Non-pigmented ciliary epithelial cell (primary cell): ENCODE measurements at places on chromosomes 13 and 19.

GRCh38 chr13:22278336-22278929 lies 607.6 kb downstream of the FGF9 start:
- DNase-seq: no peak

GRCh38 chr19:31073485-31074198 lies 275.6 kb downstream of the TSHZ3 start:
- DNase-seq: no peak

- no peak for DNase-seq
These were observed 86.4 kb downstream of the EFNB2 start for GRCh38 chr13:106449096-106449495.

DNA sequence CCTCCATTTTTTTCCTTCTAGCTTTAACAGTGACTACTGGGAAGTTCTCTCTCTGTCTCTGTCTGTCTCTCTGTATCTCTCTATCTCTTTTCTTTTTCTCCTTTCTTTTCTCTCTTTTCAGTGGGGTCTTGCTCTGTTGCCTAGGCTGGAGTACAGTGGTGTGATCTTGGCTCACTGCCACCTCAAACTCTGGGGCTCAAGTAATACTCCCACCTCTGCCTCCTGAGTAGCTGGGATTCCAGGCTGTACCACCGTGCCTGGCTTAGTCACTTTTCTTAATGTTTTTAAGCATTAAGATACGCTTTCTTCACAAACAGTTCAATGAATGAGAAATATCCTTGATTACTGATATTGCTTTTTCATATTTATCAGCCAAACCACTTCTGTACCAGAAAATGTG lies 13.1 kb downstream of the PCCA start:
- no peak for DNase-seq

DNA sequence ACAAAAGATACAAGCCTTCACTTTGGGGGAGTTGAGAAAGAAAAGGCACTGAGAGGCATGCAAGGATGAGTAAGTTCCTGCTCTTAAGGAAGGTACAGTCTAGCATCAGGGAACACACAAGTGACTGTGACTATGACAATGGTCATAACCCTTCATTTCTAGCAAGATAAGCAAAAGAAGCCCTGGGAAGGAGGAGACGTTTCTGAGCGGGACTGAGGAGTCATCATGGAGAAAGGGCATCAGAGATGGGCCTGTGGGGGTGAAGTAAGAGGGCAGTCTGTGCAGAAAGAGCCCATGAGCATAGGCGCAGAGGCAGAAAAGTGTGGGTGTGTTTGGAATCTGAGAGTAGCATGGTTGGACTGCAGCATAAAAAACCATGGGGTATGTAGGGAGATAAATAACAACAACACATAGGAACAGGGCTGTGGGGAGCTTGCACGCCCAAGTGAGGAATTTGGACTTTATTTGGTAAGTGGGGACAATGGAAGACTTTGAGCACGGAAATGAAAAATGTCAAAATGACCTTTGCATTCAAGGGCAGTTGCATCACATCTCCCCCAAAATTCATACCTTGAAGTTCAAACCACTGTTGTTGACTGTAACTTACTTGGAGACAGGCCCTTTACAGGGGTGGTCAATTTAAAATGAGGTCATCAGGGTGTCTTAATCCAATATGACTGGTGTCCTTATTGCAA lies 86.7 kb downstream of the MBNL2 start:
- DNase-seq: no peak

DNA sequence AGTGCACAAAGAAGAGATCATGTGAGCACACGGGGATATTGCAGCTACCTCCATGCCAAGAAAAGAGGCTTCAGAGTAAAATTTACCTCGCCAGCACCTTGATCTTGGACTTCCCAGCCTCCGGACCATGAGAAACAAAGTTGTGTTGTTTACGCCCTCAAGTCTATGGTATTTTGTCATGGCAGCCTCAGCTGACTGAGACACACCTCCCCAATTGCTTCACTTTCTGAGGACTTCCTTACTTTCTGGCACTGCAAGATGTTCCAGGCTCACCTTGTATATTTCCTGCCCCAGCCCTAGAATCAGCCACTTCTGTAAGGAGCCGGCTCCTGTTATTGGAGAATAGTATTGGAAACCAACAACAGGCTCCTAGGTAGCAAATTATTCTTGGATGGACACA lies 6.6 kb upstream of the CEBPG start:
- DNase-seq: no peak

DNA sequence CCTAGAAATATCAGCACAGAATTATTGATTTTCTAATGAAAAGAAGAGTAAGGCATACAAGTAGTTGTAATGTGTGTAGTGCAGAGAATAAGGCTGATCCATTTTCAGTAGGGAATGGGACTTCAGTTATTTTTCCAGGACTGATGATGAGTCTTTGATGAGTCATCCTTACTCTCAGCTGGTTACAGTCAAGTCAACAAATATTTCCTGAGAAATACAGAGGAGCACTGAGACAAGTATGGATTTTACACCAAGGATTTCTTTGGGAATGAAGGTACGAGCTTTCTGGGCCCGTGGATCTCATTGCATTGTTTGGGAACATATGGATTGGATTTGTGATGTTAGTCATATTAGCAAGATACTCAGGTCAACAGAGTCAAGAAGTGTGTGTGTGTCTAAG lies 502.7 kb downstream of the FGF9 start:
- DNase-seq: peak; percentile 17

DNA sequence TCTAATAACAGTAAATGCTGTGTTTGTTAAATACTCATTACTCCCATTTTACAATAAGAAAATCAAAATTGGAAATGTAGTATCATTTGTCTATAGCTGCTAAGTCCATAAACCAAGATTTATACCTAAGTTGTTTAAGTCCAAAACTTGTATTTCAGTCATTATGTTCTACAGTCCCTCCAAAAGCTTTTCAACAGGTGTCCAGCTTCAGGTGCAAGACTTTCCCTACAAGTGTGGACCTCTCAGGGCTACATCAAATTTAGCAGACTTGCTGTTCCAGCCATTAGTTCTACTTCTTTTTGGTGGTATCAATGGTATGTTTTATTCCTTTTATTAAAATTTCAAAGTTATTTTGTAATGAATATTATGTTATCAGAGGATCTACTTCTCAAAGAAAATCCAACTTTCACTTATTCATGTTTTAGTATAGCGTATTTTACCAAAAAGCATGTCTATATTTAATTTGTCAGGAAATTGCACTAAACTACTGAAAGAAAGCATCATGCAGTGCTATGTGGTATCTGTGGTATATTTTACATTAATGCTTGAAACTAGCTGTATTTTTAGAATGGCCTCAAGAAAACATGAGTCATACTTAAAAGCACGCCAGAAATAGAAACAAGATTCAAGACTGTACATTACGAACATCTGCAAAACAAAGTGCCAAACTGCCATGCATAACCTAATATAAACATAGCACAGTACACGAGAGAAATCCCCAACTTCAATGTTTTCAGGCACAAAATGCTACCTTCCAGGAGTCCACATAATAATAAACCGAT lies 44.5 kb downstream of the VWA8 start:
- DNase-seq: peak; percentile 76

DNA sequence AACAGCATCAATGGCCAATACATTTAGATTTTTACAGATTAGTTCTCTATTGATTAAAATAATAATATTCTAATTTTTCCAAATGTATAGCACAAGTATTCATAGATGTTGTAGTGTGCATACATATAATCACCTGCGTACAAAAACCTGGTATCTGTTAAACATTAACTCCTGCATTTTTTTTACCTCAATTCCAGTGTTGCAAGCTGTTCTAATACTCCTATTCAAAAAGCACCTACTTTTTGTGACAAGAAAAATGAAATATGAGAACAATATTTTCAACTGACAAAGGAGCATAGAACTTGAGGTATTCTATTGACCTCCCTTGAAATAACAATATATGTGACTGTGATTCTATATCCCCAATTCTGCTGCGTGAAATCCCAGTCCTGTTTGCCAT lies 422.9 kb upstream of the PCDH20 start:
- no peak for DNase-seq

- no peak for DNase-seq
These were observed 6.2 kb downstream of the TLE6 start for GRCh38 chr19:2983351-2984214.

- no peak for DNase-seq
These were observed 235.0 kb downstream of the PCCA start for GRCh38 chr13:100323937-100324336.

- peak; percentile 19 for DNase-seq
These were observed 93.7 kb downstream of the TRPC4 start for GRCh38 chr13:37775871-37776270.

DNA sequence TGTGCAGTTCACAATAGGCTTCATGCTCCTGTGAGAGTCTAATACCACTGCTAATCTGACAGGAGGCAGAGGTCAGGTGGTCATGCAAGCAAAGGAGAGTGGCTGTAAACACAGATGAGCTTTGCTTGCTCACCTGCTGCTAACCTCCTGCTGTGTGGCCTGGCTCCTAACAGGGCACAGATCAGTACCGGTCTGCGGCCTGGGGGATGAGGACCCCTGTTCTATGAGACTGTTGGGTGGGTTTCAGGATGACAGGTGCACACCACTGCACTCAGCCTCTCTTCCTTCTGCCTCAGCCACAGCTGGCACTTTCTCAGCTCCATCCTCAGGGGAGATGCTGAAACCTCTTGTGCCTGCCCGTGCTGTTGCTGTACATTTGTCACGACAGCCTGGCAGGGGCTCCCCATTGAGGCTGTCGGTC lies 9.7 kb downstream of the CLEC4G start:
- no peak for DNase-seq

DNA sequence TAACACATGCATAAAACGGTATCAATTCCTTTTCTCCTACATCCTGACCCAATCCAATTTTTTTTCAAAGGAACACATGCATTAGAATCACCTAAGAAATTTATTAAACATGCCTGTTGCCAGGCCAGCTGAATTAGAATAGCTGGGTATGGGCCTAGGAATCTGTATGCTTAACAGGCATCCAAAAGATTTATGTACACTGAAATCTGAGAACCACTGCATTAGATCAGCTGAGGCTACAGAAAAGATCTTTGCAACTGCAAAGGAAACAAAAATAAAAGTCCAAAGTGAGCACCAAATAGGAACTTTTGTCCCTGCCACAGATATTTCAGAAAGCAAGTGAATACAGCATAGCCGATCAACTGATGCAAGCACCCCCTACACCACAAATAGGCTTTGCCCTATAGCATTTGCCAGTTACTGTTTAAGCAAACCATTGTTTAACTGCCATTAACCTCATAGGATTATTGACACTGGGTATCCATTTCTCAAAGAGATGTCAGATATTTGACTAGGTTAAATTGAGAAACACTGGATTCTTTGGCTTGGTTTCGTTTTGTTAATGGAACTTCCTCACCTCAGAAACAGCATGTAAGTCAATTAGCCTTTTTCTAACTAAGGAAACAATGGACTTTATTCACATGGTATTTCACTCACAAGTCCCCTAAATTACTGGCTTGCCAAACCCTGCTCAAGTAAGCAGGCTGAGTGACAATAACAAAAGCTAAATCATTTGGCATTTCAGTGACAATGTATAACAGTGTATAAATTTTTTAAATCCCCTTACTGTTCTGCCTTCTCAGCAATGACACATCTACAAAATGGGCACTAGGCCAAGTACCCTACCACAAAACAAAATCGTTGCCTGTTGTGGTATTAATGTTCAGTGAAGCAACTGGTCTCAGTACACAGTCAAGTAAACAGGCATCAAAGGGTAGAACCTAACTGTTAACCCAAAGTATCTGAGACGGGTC lies 67.8 kb downstream of the SUCLA2 start:
- no peak for DNase-seq

DNA sequence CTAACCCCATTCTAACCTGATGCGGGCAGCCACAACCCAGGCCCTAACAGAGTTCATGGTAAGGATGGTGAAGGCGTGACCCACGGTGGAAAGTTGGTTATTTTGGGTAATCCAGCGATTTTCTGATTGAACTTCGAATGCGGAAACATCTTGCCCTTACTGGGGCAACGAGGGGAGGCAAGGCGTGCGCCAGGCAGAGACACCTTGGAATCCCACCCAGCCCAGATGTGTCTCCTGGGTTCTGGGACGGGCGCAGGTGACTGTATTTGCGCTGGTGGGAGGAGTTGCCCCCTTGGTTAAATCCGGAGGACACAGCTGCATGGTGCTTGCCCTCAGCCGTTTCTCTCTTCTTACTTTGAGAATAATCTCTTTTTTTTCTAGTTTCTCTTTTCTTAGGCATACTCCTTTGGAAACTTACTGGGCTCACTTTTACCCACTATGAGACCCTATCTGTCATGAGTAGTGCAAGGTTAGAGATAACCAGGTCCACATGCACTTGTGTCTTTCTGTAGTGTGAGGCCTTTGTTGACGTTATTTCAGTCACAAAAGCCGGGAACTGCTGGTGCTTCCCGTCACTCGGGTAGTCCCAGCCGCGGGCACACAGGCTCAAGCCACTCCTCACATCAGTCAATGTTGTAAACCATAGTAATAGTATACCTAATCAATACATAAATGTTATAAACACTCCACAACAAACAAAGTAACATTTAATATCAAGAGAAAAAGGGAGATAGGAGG lies 81.5 kb downstream of the ATP11A start:
- DNase-seq: no peak

GRCh38 chr13:27654059-27654458 lies 32.4 kb downstream of the POLR1D start:
- no peak for DNase-seq

DNA sequence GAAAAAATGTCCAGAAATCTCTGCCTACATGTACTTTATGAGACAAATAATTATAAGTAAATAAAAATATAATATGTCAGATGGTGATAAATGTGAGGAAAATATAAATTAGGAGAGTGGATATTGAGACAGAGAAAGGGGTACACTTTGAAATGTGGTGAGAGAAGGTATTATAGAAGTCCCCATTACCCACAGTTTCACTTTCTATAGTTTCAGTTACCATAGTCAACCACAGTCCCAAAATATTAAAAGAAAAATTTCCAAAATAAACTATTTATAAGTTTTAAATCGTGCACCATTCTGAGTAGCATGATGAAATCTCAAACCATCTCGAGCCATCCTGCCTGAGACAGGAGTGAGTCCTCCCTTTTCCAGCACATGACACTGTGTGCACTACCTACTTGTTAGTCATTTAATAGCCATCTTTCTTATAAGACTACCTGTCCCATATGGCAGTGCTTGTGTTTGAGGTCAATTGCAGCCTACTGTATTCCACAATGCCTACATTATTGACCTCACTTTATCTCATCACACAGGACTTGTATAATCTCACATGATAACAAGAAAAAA lies 653.7 kb downstream of the DACH1 start:
- no peak for DNase-seq

- no peak for DNase-seq
These were observed 16.1 kb downstream of the LIG1 start for GRCh38 chr19:48154003-48154402.

- DNase-seq: peak; percentile 65
These were observed 2.3 kb upstream of the TMEM91 start for GRCh38 chr19:41373993-41374392.

- DNase-seq: no peak
These were observed 31.9 kb downstream of the DHRS12 start for GRCh38 chr13:51772105-51772455.

- DNase-seq: no peak
These were observed 74.7 kb upstream of the TRPC4 start for GRCh38 chr13:37944081-37944868.

GRCh38 chr19:41449079-41449864 lies 6.3 kb downstream of the ERICH4 start:
- no peak for DNase-seq
